ENCODE measurements at places on chromosomes 13 and 19.

- DNase-seq, result no peak
These were observed 416.3 kb downstream of the LIG4 start for GRCh38 chr13:107799001-107799400.

GRCh38 chr19:33134571-33135041, 2.7 kb downstream of the WDR88 start:
- DNase-seq, result no peak

- DNase-seq, result no peak
These were observed 11.1 kb upstream of the CYP2A7 start for GRCh38 chr19:40893112-40893511.

DNA sequence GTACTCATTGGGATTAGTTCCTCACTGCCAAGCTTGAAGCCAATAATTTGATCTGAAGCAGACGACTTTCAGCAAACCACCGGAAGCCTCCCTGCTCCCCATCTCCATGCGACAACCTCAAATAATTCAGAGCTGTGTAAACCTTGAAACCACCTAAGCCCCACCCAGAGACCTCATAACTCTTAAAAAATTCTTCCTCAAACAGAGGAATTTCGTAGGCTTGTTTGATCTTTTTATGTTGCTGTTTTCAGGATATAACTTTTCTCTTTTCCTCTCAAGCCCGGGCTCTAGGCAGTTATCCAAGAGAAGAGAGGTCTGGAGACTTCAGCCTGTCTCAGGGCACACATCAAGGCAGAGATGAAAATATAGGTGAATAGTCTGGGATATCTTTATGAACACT, 311.6 kb downstream of the KCNRG start:
- no peak for DNase-seq

GRCh38 chr13:38700051-38700450, 13.2 kb downstream of the FREM2 start:
- DNase-seq, result no peak

DNA sequence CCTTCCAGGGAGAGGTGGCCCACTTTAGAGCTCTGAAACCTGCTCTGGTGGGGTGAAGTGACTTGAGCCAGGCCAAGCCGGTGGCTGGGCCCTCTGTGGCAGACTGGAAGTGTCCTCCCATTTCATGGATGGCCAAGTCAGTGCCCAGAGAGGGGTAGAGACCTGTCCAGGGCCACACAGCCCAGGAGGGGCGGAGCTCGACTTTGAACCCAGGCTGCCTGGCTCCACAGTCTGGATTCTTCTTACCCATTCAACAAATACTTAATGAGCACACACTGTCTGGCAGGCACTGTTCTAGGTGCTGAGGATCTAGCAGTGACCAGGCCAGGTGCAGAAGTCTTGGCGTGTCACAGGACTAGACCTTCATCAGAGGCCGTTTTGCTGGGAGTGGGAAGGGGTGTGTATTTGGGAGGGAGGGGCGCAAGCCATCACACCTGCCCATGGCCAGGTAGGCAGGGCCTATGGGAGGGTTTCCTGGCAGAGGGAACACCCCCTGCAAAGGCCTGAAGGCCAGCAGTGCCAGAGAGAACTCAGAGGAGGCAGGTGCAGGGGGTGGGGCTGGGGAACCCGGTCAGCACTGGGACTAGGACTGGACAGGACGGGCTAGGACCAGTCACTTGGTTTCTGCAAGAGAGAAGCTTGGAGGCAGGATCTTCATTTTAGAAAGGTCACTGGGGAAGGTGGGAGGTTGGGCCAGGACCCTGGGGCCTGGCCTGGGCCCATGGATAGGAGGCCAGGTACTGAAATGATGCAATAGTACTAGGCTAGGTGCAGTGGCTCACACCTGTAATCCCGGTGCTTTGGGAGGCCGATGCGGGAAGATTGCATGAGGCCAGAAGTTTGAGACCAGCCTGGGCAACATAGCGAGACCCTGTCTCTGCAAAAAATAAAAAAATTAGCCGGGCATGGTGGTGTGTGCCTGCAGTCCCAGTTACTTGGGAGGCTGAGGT, 31.8 kb downstream of the DNM2 start:
- no peak for DNase-seq

DNA sequence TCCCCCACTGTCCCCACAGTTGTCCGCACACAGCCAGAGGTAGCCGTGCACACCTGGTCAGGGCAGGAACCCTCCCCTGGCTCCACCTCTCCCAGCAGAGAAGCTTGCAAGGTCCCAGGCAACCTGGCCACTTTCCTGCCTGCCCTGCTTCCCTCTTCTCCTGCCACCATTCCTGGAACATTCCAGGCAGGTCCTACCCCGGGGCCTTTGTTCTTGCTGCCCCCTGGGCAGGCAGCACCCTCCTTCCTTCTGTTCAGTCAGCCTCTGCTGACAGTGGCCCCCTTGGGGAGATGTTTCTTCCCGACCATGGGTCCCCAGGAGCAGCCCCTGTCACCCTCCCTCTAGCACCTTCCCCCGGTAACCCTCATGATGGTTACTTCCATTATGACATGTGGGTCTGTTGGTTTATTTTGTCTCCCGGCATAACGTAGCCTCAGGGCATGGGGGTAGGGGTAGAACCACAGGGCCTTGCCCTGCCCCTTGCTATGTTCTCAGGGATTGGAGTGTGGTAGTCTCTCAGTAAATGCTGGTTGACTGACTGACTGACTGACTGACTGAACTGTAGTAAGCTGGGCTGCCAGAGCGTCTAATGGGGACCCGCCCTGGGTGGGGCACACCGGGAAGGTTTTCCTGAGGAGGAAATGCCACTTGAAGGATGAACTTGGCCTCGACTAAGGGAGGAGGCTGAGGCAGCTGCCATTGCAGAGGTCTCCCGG, 10.8 kb downstream of the PAK4 start:
- DNase-seq, result no peak

DNA sequence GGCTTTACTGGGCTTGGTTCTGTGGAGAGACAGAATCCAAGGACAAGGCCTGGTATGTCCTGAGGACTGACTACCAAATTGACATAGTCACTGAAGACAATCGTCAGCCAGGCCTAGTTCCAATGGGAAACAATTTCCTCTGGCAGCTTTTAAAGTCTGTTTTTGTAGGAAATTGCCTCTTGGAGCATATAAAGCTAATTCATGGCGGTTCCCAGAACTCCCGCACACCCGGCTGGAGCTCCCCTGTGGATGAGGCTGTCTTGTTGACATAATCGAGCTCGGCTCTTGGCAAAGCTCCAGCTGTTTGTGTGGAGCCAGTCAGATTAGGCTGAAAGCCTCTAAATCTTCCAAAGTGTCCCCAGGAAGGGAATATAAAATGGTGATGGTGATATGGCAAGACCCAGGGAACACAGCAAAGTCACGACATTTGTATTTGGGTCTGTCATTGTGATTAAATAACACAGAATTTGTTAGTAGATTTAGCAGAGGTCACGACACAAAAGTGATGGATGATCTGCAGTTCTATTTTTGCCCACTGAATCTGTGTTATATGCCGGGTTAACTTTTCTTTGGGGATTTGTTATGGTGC, 395.0 kb downstream of the PCDH9 start:
- no peak for DNase-seq

DNA sequence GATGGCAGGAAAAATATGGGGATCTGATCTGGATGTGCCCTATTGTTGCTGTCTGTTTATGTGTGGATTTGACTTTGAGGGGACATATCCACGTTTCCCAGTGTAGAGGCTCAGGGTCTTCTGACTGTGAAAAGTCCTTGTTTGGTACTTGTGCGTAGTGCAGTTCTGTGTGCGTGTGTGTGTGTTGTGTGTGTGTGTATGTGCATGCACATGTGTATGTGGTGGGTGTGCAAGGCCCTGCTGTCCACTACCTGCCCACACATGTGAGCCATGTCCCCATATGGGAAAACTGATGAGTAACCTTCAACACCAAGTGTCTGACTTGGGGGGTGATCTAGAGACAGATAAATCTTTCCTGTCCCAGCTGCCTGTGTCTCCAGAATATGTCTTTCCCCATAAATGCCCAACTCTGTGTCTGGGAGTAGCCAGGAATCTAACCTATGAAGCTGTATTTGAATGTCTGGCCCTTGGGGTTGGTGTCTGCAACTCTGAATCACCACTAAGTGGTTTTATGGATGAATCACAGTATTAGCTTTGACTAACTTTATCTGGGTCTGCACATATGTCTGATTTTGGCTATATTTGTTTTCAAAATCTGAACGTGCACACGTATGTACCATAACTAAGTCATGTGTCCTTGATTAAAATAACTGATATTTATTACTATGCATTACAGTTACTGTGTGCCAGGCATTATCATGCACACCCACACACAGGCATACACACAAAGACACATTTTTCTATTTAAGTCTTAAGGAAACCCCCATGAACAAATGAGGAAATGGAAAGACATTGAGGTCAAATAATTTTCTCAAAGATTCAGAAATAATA, 17.4 kb downstream of the KLK2 start:
- DNase-seq, result no peak

GRCh38 chr13:65653613-65654012, 1576.5 kb downstream of the PCDH9 start:
- no peak for DNase-seq

GRCh38 chr13:107374038-107374437, 806.1 kb upstream of the ARGLU1 start:
- no peak for DNase-seq

DNA sequence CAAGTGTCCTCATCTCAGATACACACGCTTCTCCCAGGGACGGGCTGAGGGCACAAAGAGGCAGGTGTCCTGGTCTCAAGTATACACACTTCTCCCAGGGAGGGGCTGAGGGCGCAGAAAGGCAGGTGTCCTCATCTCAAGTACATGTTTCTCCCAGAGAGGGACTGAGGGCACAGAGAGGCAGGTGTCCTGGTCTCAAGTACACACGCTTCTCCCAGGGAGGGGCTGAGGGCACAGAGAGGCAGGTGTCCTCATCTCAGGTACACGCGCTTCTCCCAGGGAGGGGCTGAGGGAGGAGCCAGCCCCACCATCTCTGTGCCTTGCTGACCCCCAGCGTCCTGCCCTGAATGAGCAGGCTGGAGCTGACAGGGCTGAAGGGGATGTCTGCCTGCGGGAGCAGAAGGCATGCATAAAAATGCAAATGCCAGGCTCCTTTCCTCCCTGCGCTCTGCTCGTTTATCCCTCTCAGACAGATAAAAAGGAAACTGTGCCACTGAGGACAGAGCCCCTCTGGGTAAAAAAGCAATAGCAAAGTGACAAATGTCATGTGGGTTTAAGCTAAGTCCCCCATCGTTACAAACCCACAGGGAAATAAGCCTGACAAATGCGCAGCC, 96.1 kb upstream of the UQCRFS1 start:
- no peak for DNase-seq

GRCh38 chr13:30859326-30859725, 46.7 kb upstream of the MEDAG start:
- no peak for DNase-seq

DNA sequence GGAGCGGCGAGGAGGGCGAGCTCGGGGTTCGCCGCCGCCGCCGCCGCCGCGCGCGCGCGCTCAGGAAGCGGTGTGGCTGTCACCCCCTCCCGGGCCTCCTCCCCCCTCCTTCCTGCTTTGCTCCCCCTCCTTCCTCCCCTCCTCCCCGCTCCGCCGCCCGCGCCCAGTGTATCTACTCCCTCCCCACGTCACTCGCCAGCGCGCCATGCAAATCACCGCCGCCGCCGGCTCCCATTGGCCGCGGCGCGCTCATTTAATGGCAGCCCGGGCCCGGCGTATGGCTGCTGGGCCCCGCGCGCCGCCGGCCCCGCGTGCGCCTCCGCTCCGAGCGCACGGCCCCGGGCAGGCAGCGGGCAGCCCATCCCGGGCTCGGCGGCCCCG, 335 bp upstream of the SOX1 start:
- no peak for DNase-seq

- no peak for DNase-seq
These were observed 89.7 kb downstream of the STARD13 start for GRCh38 chr13:33195693-33196464.

- DNase-seq, result no peak
These were observed 23.2 kb downstream of the KCTD12 start for GRCh38 chr13:76863022-76863421.

GRCh38 chr13:70568571-70568970, 460.3 kb upstream of the KLHL1 start:
- DNase-seq, result no peak

GRCh38 chr19:10378124-10378523, 2.2 kb downstream of the TYK2 start:
- no peak for DNase-seq

DNA sequence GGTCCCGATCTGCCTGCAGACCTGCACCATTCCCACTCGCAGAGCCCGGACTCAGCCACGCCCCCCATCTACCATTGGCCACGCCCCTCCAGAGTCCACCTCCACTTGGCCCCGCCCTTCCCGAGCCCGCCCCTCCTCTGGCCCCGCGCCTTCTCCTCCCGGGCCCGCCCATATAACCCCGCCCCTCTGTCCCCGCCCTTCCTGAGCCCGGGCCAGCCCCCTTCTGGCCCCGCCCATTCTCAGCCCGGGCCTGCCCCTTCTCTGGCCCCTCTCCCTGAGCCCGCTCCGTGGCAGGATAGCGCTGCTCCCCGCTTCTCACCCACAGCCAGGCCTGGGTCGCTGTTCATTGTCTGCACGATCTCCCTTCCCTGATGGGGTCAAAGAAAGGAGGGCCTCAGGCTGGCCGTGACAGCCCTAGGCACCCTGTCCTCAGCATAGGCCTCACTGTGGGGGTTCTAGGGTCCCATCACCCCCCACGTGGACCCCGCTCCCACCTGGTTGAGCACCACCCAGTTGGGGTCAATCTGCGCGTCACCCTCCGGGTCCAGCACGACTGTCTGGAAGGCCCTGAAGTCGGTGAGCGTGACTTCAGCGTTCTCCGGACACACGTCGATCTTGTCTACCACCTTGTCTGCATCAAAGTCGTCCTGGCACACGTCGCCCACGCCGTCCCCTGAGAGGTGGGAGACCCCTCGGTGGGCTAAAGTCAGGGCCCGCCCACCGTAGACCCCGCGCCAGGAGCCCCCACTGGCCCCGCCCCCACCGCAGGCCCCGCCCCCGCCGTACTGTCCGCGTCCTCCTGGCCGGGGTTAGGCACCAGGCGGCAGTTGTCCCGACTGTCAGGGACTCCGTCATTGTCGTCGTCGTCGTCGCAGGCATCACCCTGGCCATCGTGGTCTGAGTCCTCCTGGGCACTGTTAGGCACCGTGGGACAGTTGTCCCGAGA, 5.7 kb downstream of the COMP start:
- no peak for DNase-seq

- DNase-seq, result no peak
These were observed 101.1 kb downstream of the EDNRB start for GRCh38 chr13:77817521-77817920.

DNA sequence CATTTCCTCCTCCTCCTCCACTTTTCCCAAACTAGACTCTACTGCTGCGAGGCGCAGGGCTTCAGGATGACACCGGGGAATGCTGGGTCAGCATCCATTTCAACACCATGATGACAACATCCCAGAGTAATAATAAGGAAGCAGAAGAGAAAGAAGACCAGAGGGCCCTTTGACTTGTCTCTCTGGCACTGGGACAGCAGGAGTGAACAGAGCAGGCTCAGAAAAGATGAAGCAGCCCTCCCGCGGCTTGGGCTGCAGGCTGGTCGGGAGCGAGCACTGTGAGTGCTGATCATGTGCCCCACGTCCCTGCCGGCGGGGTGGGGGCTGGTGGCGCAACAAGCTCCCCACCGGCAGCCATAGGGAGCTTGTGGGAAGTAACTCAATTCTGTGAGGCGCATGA, 30.5 kb downstream of the RANBP3 start:
- no peak for DNase-seq

- DNase-seq, result no peak
These were observed 8.8 kb upstream of the DACH1 start for GRCh38 chr13:71875823-71876222.

GRCh38 chr13:113882267-113882630, 18.4 kb upstream of the GAS6 start:
- DNase-seq, result no peak

- DNase-seq, result no peak
These were observed 1769.0 kb upstream of the PCDH20 start for GRCh38 chr13:63184693-63185092.

- no peak for DNase-seq
These were observed 117.4 kb downstream of the TRPC4 start for GRCh38 chr13:37752146-37752545.

All from esophagus squamous epithelium (tissue), 5 donors.